ENCODE measurements at places on chromosomes 16 and 17.

- no peak for DNase-seq
Measured at GRCh38 chr17:80246266-80246681, 14.4 kb upstream of the RNF213 start.

- no peak for DNase-seq
Measured at GRCh38 chr17:67046398-67046797, 2.0 kb downstream of the CACNG1 start.

DNA sequence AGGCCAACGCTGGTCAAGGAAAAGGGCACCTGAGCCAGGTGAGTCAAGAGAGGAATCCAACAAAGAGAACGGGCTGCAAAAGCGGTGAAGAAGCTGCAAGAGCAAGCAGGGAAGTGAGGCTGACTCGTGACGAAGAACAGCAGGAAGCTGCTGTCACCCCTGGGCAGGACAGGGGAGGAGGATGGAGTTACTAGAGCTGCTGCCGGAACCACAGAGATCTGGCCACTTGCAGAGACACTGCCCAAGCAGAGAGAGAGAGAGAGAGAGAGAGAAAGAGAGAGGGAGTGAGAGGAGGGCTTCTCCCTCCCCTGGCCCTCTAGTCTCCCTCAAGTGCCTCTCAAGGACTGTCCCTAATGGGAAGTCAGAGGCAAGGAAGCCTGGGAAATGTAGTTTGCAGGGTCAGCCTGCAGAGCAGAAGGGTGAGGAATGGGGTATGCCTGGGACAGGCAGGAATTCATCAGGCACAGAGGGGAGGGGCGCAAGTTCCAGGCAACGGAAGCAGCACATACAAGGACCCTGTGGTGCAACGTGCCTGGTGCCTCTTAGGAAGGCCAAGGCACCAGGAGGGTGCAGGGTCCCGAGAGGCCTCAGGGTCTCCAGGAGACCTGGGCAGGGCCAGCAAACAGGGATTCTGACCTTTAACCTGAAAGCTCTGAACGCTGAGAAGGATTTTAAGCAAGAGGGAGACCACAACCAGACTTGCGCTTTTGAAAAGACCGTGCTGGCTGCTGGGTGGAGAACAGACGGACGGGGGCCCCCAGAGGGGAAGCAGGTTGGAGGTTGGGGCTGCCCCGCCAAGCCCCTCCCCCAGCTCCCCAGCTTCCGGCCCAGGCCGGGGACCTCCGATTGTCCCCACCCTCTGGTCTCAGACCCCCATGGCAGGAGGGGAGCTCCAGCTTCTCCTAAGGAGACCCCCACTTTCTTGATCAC lies 45.8 kb upstream of the CIBAR2 start:
- peak; percentile 73 for DNase-seq

GRCh38 chr17:68602289-68602688 lies 1.1 kb upstream of the FAM20A start:
- DNase-seq = no peak

GRCh38 chr17:71709946-71710345 lies 410.9 kb upstream of the SOX9 start:
- DNase-seq = peak; percentile 51

Data from kidney (tissue), 22 donors.